ENCODE measurements at places on chromosomes 3 and 15.

- no peak for DNase-seq
These were observed 44.0 kb downstream of the FMN1 start for GRCh38 chr15:33150431-33150941.

GRCh38 chr3:13393427-13394360 is 26.4 kb downstream of the NUP210 start:
- no peak for DNase-seq

GRCh38 chr15:95470997-95471689 is 859.4 kb upstream of the NR2F2 start:
- DNase-seq: no peak

DNA sequence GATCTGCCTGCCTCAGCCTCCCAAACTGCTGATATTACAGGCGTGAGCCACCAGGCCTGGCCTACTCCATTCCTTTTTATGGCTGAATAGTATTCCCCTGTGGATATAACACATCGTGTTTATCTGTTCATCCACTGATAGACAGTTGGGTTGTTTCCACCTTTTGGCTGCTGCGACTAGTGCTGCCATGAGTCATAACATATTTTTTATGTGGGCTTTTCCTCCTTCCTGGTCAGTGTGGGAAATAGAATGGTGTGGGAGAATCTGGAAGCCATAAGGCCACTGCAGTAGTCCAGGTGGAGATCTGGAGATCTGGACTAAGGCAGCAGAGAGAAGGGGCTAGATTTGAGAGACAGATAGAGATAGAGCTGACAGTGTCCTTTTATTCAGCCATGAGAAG is 16.2 kb downstream of the LCMT2 start:
- DNase-seq: no peak

- DNase-seq: no peak
These were observed 353.8 kb downstream of the NAALADL2 start for GRCh38 chr3:175212896-175213295.

GRCh38 chr3:152365766-152366593 is 97.3 kb downstream of the MBNL1 start:
- DNase-seq: no peak

GRCh38 chr15:79373113-79373512 is 59.0 kb upstream of the MINAR1 start:
- DNase-seq: no peak

GRCh38 chr3:171851660-171852058 is 8.5 kb downstream of the TMEM212 start:
- no peak for DNase-seq

DNA sequence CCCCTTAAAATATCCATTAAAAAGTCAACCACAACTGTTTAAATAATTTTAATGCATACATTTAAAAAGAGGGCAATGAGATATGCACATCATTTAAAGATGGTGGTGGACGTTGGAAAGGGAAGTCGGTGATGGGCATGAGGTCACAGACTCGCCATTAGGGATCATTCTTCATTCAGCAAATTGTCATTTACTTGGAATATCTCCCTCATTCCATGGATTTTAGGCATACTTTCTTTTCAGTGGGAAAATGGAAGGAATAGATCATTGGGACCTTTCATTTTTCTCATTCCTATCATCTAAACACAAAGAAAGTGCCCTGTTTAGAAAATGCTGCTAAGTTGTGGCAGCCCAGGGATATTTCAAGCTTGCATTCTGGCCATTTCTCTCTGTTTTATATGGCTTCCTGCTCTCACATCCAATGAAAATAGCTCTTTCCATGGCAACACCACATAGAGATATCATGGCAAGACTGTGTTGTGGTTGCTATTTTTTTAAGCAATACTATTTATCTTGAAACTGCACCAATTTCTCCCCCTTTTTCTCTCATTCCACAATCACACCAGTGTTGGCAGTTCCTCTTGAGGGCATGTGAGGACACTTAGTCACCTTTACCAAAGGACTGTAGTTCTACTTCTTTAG is 40.7 kb upstream of the LMCD1 start:
- DNase-seq: no peak
